GM12892 (cell line): ENCODE measurements at places on chromosomes 4 and X.

GRCh38 chrX:107755721-107756120 is 19.9 kb downstream of the TSC22D3 start:
- DNase-seq, result no peak

GRCh38 chr4:61520681-61521160 is 320.6 kb downstream of the ADGRL3 start:
- no peak for DNase-seq

GRCh38 chr4:109026588-109026987 is 263.7 kb upstream of the ETNPPL start:
- no peak for DNase-seq

GRCh38 chr4:67038228-67038566 is 507.1 kb downstream of the CENPC start:
- no peak for DNase-seq

DNA sequence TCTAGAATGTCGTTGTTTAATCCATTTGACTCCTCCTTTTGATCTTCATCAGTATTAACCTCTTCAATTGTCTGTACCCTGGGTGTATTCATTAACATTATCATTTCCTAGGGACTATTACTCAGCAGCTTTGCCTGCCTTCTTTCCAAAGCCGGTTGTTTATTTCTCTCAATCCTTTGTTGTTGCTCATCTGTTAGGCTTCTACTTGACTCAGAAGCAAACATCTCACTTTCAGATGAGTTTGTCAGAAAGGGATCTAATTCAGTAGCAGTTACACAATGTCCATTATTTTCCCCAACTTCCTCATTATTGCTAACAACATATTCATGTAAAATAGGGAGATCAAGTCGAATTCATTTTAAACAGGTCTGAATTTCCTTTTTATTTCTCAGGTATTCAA is 22.1 kb upstream of the HSD17B10 start:
- no peak for DNase-seq

DNA sequence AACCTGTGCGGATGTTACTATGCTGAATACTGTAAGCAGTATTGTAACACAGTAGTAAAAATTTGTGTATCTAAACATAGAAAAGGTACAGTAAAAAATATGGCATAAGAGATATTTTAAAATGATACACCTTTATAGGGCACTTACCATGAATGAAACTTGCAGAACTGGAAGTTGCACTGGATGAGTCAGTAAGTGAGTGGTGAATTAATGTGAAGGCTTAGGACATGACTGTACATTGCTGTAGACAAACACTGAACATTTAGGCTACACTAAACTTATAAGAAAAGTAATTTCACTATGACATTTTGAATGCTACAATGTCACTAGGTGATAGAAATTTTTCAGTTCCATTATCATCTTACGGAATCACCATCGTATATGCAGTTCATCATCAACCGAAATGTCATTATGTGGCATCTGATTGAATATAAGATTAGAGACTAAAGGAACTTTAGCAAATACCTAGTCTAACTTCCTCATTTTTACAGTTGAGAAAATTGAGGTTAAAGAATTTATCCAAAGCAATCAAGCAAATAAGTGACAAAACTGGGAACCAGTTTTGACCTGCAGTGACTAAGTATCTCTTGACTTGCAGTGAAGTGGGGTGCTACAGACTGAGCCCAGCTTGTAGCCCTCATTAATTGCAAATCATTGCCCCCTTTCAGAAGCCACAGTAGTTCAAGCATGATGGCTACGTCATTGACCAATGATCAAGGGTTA is 55.3 kb downstream of the EGF start:
- no peak for DNase-seq

DNA sequence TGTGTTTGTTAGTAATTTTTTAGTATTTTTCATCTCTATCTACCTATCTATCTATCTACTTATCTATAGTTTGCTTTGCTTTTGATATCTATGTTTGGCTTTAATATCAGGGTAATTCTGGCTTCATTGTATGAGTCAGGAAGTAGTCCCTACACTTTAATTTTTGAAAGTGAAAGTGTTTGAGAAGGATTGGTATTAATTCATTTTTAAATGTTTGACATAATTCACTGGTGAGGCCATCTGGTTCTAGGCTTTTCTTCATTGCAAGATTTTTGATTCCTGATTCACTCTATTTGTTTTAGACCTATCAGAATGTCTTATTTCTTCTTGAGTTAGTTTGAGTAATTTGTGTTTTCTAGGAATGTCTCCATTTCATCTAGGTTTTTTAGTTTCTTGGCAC is 20.2 kb upstream of the TCP11X2 start:
- DNase-seq, result no peak

GRCh38 chr4:123802082-123802645 is 405.6 kb downstream of the SPRY1 start:
- no peak for DNase-seq

- DNase-seq, result no peak
Observed at GRCh38 chr4:145490796-145491195, 9.1 kb downstream of the SMAD1 start.

GRCh38 chrX:113726466-113726865 is 857.4 kb upstream of the HTR2C start:
- DNase-seq, result no peak

- DNase-seq, result no peak
Observed at GRCh38 chr4:168509786-168510185, 12.9 kb downstream of the PALLD start.

GRCh38 chr4:149741186-149741831 is 74.3 kb downstream of the IQCM start:
- DNase-seq, result no peak

DNA sequence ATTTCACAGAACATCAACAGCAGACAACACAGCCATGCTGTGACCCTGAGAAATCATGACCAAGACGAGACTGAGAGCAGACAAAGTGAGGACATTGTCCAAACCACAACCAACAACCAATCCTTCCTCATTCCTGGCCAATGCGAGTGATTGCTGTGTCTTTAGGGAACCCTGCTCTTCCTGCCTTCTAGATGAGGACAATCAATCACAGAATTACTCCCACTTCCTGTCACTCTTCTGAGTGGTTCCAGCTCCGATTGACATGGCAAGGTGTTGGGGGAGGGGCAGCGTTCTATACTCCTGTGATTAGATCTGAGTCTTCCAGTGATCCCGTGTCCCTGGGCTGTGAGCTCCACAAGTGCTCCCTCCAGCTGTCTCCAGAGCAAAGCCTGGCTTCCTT is 227.8 kb downstream of the STIM2 start:
- DNase-seq, result no peak

GRCh38 chrX:96211953-96212352 is 472.7 kb upstream of the DIAPH2 start:
- no peak for DNase-seq

GRCh38 chr4:41712425-41712824 is 36.1 kb downstream of the PHOX2B start:
- no peak for DNase-seq

GRCh38 chr4:113445286-113445685 is 316.3 kb downstream of the CAMK2D start:
- DNase-seq, result no peak

DNA sequence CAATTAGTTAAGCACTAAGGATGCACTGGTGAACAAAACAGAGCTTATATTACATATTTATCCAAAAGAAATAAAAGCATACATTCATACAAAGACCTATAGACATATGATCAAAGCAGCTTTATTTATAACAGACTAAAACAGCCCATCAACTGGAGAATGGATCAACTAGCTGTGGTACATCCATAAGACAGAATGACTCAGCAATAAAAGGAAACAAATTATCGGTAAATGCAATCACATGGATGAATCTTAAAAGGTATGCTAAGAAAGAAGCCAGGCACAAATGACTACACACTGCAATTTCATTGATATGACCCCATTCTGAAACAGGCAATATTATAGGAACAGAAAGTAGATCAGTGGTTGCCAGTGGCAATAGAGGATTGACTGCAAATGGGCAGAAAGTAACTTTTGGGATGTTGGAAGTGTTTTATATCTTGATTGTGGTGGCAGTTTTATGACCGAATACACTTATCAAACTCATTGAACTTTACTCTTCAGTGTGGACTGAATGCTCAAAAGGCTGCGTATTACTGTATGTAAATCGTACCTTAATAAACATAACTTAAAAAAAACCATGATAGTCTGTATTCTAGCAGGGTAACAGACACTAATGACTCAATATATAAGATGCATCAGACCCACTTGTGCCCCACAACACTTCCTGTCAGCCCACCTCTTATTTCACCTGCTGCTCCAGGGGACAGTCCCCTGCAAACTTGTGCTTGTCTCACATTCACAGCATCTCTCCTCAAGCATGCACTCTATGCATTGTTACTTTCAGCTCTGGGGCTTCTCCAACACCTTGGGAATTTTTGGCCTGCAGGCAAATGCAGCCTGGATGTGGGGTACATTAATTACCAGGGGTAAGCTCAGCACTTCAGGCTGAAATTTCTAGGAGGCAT is 59.1 kb downstream of the MID1IP1 start:
- no peak for DNase-seq

DNA sequence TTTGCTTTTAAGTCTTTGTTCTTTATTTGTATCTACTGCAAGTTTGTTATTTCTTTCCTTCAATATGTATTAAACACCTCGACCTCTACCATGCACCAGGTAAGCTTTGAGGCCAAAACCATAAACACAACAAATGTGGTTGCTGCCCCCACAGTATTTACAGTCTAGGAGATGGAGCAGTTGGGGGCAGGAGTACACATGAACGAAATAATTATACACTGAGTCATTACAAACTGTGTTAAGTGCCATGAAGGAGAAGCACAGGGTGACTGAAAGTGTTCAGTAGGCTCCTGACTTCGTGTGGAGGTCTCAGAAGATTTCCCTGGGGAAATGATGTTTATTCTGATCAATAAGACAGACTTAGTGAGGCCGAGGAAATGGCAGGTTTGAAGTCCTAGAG is 30.3 kb downstream of the SLC25A43 start:
- no peak for DNase-seq

DNA sequence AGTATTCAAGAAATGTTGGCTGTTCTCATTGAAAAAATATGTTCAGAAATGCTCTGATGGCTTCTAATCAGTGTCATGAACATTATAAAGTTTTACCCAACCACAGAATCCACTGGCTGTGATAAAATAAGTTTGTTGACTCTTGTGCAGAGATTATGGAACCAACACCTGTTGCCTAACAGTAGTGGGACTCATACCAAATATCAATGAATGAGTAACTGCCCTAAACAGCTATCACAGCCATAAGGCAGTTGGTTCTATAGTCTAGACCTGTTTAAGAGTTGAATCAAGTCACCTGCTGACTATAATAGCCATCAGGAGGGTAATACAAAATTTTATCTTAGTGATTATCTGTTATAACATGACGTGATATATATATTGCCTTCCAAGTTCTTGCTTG is 168.3 kb downstream of the ATOH1 start:
- no peak for DNase-seq

DNA sequence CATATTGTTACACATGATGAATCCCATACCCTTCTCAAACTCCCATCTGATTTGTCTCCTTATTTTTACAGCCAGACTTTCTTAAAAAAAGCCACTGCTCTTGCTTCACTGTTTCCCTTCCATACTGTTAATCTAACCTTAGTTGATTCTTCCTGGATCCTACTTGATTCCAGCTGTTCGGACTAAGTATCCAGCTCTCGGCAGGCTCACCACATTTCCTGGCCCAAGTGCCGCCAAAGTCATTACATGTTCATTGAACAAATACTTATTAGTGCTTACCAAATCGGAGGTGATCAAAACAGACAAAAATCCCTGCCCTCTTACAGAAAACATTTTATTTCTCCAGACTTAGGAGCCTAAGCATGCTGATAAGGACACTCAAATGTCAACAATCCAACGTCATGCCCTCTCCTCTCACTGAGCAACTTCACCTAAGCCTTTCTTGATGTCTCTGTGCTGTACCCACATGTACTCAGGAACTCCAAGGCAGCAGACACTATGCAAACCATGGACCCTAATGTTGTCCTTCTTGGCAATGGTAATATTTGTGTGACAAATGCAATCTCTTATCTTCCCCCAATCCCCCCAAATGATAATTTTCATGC is 45.1 kb upstream of the C1QTNF7 start:
- DNase-seq, result no peak

- no peak for DNase-seq
Observed at GRCh38 chrX:40155589-40156469, 58.1 kb upstream of the BCOR start.

- DNase-seq, result no peak
Observed at GRCh38 chr4:142104041-142104440, 467.7 kb downstream of the IL15 start.

DNA sequence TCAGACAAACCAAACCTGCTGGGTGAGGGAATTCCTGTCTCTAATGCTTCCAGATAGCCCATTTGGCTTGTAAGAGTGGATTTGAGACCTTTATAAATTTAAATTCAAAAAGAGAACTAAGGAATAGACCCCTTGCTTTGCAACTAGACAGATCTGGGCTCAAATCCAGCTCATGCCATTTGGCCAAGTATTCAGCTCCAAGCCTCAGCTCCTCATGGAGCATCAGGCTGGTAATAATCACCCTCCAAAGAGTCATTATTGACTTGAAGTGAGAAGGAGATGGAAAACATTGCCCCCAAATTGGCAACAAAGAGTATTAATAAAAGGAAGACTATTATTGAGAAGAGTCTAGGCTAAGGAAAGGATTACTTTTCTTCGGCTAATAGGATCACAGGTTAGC is 134.7 kb downstream of the PDE5A start:
- DNase-seq, result no peak

DNA sequence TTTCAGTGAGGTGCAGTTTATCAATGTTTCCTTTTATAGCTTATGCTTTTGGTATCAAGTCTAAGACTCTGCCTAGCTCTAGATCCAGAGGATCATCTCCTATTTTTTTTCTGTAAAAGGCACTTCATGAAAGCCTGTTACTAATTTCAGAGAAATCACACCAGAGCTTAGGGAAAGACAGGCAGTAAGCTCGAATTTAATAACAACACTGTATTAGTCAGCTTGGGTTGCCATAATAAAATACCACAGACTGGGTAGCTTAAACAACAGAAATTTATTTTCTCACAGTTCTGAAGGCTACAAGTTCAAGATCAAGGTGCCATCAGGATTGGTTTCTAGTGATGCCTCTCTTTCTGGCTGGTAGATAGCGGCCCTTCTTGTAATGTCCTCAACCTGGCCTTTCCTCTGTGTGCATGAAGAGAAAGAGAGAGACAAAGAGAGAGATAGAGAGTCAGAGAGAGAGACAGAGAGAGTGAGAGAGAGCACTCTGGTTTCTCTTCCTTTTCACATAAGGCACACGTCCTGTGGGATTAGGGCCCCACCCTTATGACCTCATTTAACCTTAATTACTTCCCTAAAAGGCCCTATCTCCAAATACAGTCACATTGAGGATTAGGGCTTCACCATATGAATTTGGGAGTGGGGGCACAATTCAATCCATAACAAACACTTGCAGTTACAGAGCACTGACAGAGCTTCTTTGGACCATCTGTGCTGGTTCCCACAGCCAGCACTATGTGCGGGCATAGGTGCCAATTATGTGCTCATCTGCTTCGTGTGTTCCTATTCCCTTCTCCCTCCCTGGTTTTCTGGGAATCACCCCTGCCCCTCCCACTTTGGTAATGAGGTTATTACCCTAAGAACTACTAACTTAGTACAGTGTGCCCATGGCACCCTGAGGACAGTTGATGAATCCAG is 114.8 kb upstream of the MED14 start:
- no peak for DNase-seq

GRCh38 chr4:99504804-99505502 is 5.9 kb upstream of the C4orf17 start:
- DNase-seq, result no peak

GRCh38 chr4:110009550-110009949 is 96.9 kb downstream of the EGF start:
- DNase-seq, result no peak
